ENCODE measurements at places on chromosomes 1 and 21.
A peak's percentile ranks its signal among the peaks of the same experiment; 100 is the strongest.

GRCh38 chr1:198655459-198656121 is 16.8 kb downstream of the PTPRC start:
- peaks cover 8% of the 10 kb centered on the region for H3K4me1 ChIP-seq
- DNase-seq, result no peak
- H3K27ac ChIP-seq, result no peak overlapping the region
- H3K27me3 ChIP-seq, result peaks cover 2% of the 10 kb centered on the region
- H3K36me3 ChIP-seq, result no peaks in the 10 kb centered on the region
- no peak overlapping the region for H3K4me3 ChIP-seq

GRCh38 chr1:111516005-111516535 is 12.6 kb upstream of the ADORA3 start:
- H3K27ac ChIP-seq, result peak overlapping the region; percentile 77
- H3K27me3 ChIP-seq, result no peaks in the 10 kb centered on the region
- DNase-seq, result peak; percentile 37
- H3K36me3 ChIP-seq, result no peaks in the 10 kb centered on the region

GRCh38 chr1:52195161-52195560 is 53.3 kb downstream of the ZFYVE9 start:
- peaks cover 1% of the 10 kb centered on the region for H3K27me3 ChIP-seq
- no peak for DNase-seq
- H3K4me3 ChIP-seq, result no peak overlapping the region
- no peak overlapping the region for H3K27ac ChIP-seq
- peaks cover 9% of the 10 kb centered on the region for H3K36me3 ChIP-seq

DNA sequence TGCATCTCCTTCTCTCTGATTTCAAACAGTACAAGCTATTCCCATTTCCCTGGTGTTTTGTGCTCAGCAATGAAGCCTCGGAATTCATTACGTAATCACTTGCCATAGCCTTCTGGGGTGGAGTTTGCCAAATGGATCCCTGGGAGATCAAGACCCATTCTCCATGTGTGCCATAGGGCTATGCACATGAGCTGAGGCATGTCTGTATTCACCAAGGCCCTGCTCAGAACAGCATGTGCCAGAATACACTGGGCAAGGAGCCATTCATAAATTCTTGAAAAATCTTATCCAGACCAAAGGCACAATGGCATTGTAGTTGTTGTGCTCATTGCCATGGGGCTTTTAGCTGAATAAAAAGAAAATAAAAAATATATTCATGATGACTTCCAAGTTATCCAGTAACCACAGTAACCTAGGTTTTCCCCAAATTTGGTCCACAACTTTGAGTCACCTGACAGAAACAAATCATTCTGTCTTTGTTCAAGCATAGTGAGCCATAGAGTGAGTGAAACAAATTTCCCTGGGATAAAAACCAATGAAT is 53.0 kb downstream of the CRB1 start:
- H3K27ac ChIP-seq, result no peak overlapping the region
- no peaks in the 10 kb centered on the region for H3K36me3 ChIP-seq
- no peaks in the 10 kb centered on the region for H3K4me1 ChIP-seq
- H3K4me3 ChIP-seq, result no peak overlapping the region
- H3K27me3 ChIP-seq, result no peaks in the 10 kb centered on the region

- no peak for DNase-seq
- H3K36me3 ChIP-seq, result peaks cover 37% of the 10 kb centered on the region
- peaks cover 22% of the 10 kb centered on the region for H3K27me3 ChIP-seq
- peak overlapping the region; percentile 78 for H3K4me3 ChIP-seq
- peaks cover 70% of the 10 kb centered on the region for H3K4me1 ChIP-seq
These were observed 7.0 kb downstream of the HSPG2 start for GRCh38 chr1:21930080-21930571.

DNA sequence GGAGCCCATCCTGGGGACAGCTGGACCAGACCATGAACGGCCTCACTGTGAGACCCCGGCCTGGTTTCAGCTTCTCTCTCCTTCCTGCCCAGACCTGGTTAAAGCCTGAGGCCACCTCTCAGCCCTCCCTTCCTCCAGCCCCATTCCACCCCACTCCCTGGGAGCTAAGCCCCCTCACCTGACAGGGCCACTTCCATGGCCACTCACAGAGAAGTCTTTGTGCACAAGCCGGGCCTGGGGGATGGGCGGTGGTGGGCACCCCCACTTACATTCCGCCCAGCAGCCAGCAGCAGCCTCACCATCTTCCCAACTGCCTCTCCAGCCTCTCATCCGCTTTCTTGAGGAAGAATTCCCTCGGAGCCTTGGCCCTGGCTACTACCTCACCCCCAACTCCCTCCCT is 40.4 kb downstream of the RHBG start:
- no peak overlapping the region for H3K27ac ChIP-seq
- H3K4me3 ChIP-seq, result no peak overlapping the region
- peaks cover 6% of the 10 kb centered on the region for H3K4me1 ChIP-seq
- peaks cover 20% of the 10 kb centered on the region for H3K36me3 ChIP-seq
- no peak for DNase-seq
- peaks cover 12% of the 10 kb centered on the region for H3K27me3 ChIP-seq

GRCh38 chr1:203744075-203744972 is 20.7 kb upstream of the LAX1 start:
- no peak overlapping the region for H3K27ac ChIP-seq
- H3K36me3 ChIP-seq, result peaks cover 19% of the 10 kb centered on the region
- H3K4me1 ChIP-seq, result peaks cover 44% of the 10 kb centered on the region

DNA sequence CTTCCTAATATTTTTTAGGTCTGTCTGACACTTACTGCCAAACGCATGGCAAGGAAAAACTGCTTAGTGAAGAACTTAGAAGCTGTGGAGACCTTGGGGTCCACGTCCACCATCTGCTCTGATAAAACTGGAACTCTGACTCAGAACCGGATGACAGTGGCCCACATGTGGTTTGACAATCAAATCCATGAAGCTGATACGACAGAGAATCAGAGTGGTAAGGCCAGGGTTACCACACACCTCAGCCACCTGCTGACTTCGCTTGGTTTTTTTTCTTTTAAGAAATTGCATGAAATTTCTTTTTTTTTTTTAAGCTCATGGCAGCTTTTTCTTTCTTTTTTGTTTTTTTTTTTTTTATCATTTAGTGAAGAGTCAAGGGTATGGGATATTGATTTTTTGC is 17.2 kb downstream of the ATP1A1 start:
- no peaks in the 10 kb centered on the region for H3K27me3 ChIP-seq
- H3K4me3 ChIP-seq, result no peak overlapping the region
- no peak for DNase-seq
- no peaks in the 10 kb centered on the region for H3K4me1 ChIP-seq

DNA sequence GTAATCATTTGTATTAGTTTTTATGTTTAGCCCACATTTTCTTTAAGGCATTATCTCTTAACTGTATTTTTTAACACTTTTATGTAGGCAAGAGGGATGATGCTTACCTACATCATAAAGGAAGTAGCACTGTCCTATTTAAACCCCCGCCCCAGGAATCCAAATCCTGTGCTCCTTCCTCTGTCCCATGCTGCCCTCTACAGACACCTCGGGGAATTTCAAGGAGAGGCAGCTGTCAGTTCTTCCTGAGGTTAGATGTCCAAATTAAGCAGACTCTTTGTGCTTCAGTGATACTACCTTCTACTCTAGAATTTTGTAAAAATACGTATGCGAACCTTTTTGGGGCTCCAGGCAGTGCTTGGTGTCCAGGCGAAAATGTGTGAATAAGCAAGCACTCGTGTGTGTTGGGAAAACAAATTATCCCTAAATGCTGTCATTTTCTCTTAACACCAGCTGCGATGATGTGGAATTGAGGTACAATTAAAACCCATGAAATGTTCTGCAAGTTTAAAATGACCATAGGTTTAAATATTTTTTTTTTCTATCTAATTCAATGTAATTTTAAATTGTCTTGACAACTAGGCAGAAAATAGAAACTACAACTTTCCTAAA is 19.2 kb downstream of the CRCT1 start:
- H3K4me1 ChIP-seq, result no peaks in the 10 kb centered on the region
- peak; percentile 71 for DNase-seq
- H3K4me3 ChIP-seq, result no peak overlapping the region
- no peaks in the 10 kb centered on the region for H3K36me3 ChIP-seq

GRCh38 chr1:25861316-25862286 is 2.3 kb upstream of the AUNIP start:
- peaks cover 24% of the 10 kb centered on the region for H3K36me3 ChIP-seq
- H3K4me3 ChIP-seq, result no peak overlapping the region
- H3K4me1 ChIP-seq, result peaks cover 15% of the 10 kb centered on the region
- H3K27me3 ChIP-seq, result peaks cover 9% of the 10 kb centered on the region

Data from endothelial cell (in vitro differentiated cells).